Skeletal muscle cell (primary cell): ENCODE measurements at places on chromosomes 11 and 22.
A peak's percentile ranks its signal among the peaks of the same experiment; 100 is the strongest.

DNA sequence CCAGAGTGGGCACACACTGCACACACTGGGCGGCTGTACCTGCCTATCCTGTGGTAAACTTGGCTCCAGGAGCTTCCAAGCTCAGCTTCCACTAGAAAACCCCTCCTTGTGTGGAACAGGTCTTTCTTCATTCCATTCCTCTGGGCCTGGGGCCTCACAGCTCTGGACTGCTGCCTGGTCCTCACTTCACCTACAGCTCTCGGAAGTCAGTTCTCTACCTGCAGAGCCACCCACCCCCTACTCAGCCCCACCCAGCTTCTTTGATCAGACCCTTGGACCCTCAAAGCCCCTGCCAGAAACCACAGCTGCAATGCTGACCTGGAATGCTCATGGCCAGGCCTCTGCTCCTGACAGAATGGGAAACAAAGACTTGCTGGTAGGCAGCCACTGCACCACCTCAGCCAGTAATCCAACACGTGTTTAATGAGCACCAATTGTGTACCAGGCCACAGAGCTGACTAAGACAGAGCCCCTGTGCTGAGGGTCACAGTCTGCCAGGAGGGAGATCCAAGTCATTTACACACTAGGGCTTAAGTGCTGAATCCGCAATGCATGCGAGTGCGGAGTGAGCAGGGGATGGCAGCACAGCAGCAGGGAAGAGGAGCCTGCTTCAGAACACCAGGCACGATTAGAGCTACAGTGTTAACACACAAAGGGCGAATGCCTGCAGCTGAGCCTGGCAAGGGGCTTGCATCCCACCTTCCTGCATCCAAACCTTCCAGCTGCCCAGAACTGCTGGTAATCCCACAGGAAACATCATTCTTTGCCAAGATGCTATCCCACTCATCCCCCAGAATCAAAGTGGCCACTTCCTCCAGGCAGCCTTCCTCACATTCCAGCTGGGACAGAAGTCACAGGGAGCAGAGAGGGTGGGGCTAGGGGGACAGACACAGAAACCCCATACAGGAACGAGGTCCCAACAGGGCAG, 4.6 kb downstream of the GNB1L start:
- DNase-seq = no peak

DNA sequence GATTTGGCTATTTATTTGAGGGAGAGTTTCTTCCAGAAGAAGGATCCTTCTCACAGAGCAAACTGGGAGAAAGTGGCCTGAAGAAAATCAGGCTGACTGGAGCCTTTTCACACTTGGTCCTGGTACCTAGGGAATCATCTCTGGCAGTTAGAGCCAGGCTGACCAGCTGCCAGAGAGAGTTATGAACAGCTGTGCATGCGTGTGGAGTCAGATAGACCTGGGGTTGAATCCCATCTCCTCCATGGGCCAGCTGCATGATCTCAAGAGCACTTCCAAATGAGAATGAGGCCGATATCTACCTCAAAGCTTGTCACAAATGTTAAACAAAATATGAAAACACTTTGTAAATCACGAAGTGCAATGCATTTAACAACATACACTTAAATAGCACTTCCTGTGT, 390.0 kb downstream of the TENM4 start:
- DNase-seq = peak; percentile 18

GRCh38 chr11:77244277-77245027, 57.0 kb downstream of the GDPD4 start:
- peak; percentile 56 for DNase-seq

- no peak for DNase-seq
Observed at GRCh38 chr11:123904932-123905331, 3.0 kb downstream of the OR8D4 start.

DNA sequence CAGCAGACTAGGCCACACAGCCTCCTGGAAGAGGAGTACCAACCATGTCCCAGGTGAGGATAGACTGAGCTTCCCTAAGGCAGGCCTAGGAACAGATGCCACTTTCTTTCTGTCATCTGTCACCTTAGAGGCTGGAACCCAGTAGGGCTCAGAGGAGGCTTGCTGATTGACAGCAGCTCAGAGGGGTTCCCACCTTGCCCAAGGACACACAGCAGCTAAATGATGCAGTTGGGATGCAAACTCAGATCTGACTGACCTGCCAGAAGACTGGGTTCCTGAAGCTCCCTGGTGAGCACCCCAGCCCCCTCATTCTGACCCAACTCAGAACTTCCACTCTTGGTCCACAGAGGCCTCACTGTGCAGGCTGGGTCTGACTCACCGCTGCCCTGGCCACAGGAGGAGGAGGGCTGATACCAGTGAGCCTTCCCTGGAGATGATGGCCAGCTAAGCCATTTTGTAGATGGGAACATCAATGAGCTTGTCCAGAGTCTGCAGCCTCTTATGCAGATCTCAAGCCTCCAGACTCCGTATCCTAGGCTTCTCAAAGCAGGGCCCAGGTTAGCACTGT, 14.0 kb downstream of the CAPN5 start:
- no peak for DNase-seq

DNA sequence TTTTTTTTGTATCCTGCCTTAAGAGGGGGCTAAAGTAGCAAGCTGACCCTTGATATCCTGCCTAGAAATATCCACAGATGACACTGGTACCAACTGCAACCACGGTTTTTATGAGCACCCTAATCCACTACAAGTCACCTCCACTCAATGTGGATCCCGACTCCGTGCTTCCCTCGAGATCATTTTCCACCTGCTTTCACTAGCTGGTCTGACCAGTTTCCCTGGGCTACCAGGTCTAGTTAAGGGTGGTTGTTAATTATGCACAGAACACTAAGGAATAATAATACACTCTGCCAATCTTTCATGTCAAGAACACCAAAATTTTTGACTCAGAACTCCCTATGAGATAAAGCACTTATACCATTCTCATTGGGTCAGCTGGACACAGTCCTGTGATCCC, 82.3 kb downstream of the ABTB2 start:
- no peak for DNase-seq

GRCh38 chr11:19984048-19984742, 176.1 kb downstream of the DBX1 start:
- DNase-seq = no peak

DNA sequence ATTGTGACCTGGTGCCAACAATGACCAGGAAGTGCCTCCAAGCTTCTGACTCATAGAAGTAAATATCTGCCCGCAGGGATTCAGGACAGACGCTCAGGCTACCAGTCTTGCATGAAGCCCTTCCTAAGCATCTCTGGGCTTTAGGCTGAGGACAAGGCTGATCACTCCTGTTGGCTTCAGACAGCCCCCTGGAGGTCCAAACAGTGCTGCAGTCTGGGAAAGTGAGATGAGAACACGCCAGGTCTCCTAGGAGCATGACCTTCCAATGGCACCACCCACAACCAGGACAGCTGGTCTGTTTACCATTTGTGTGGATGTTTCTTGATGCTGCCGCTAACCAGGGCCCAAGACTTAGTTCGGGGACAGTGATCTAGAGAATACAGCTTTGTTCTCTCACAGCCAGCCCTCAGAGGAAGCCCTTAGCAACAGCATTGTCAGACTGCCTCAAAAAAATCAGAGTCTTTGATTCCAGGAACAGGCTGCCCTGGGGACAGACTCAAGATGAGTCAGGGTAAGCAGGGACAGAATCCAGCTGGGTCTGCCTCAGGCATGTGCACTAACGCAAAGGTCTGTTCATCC, 111.2 kb downstream of the ZNF280B start:
- DNase-seq = no peak

DNA sequence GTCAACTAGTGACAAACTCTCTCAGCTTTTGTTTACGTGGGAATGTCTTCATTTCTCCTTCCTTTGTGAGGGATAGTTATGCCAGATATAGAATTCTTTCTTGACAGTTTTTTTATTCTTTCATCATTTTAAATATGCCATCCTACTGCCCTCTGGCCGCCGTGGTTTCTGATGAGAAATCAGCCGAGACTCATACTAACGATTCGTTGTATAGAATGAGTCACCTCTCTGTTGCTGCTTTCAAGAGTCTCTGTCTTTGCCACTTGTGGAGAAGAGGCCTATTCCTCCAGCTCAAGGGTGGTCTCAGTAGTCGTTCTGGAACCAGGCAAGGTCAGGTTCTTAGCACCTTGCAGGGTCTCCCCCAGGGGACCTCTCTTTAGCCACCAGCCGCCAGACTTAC, 8.0 kb downstream of the MYO7A start:
- DNase-seq = no peak

DNA sequence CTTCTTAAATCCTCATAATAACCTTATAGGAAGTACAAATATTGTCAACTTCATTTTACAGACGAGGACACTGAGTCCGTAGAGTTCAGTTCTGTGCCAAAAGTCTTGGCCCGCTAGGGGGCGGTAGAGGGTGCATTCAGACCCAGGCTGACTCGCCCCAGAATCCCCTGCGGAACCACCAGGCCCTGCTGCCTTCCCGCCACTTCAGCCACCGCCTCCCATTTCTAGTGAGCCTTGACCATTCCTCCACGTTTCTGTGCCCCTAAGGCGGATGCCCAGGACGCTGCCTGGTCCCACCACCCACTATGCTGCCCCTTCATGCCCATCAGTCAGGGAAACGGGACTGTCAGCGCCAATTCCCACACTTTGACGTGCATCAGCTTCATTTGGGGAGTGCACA, 19.1 kb downstream of the SYT13 start:
- no peak for DNase-seq
